ENCODE measurements at places on chromosomes 7 and 10. TPM values are rescaled to one million over a fixed set of nuclear protein-coding genes. Genes with fewer than 3 reads are reported as not detected.

MICU1 gene
- total RNA-seq, result 22.2 TPM

GRID1 gene
- not detected for total RNA-seq

ADAM8 gene
- 147 TPM for total RNA-seq

OR13A1 gene
- not detected for total RNA-seq

LIPK gene
- 0.21 TPM for total RNA-seq

CPA2 gene
- not detected for total RNA-seq

MINDY4 gene
- 3.5 TPM for total RNA-seq

Data from nasal cavity respiratory epithelium epithelial cell of viscerocranial mucosa (primary cell).